A375 (cell line): ENCODE measurements at places on chromosomes 3 and 15. TPM values are rescaled to one million over a fixed set of nuclear protein-coding genes. Genes with fewer than 3 reads are reported as not detected.

Gene DCLK3
- not detected in 2 replicates for total RNA-seq

Gene SNAP23
- 70.8 and 72.3 TPM in 2 replicates for total RNA-seq

Gene ISG20
- 383 and 409 TPM in 2 replicates for total RNA-seq

Gene ANKRD63
- total RNA-seq: 0.34 and 0.37 TPM in 2 replicates

Gene CFAP100
- total RNA-seq: not detected in 2 replicates

Gene ABI3BP
- total RNA-seq: 0.98 and 2.6 TPM in 2 replicates

Gene PPP1R14D
- total RNA-seq: not detected in 2 replicates

Gene CHSY1
- total RNA-seq: 38.2 and 40.0 TPM in 2 replicates

Gene PLA2G4E
- not detected in 2 replicates for total RNA-seq

Gene COL7A1
- total RNA-seq: 14.6 and 21.1 TPM in 2 replicates

Gene HRG
- not detected in 2 replicates for total RNA-seq

Gene SNAPC5
- total RNA-seq: 61.2 and 64.7 TPM in 2 replicates

Gene IL17RD
- 2.0 TPM in 2 replicates for total RNA-seq

Gene SERPINI2
- not detected in 2 replicates for total RNA-seq

Gene TM4SF18
- 5.0 and 5.3 TPM in 2 replicates for total RNA-seq

Gene TMEM212
- total RNA-seq: 0.13 TPM in 1 of 2 replicates, not detected in the other

Gene PFKFB4
- total RNA-seq: 57.7 and 76.4 TPM in 2 replicates

Gene HHATL
- not detected in 2 replicates for total RNA-seq

Gene TMEM202
- not detected in 2 replicates for total RNA-seq

Gene RGMA
- 0.72 and 1.8 TPM in 2 replicates for total RNA-seq

Gene APOD
- total RNA-seq: 2.3 and 2.7 TPM in 2 replicates

Gene C3orf49
- not detected in 2 replicates for total RNA-seq

Gene MASP1
- total RNA-seq: not detected in 2 replicates

Gene AADACL2
- total RNA-seq: not detected in 2 replicates

Gene OR5K2
- total RNA-seq: not detected in 2 replicates

Gene RBP2
- total RNA-seq: not detected in 2 replicates

Gene NECTIN3
- total RNA-seq: 32.8 and 34.6 TPM in 2 replicates

Gene CHRFAM7A
- total RNA-seq: 2.3 and 6.8 TPM in 2 replicates

Gene LIPC
- total RNA-seq: 0.08 and 0.27 TPM in 2 replicates

Gene BCL2A1
- 4.1 and 4.7 TPM in 2 replicates for total RNA-seq

Gene PROS1
- 6.0 and 6.6 TPM in 2 replicates for total RNA-seq

Gene MKRN3
- 9.4 and 13.0 TPM in 2 replicates for total RNA-seq

Gene CHRNA7
- 0.30 and 1.7 TPM in 2 replicates for total RNA-seq

Gene FEZF2
- not detected in 2 replicates for total RNA-seq

Gene BLM
- total RNA-seq: 16.1 and 16.9 TPM in 2 replicates

Gene LARP6
- 122 and 163 TPM in 2 replicates for total RNA-seq

Gene PRKCD
- total RNA-seq: 6.9 and 7.1 TPM in 2 replicates

Gene PLSCR2
- total RNA-seq: not detected in 2 replicates

Gene TM4SF1
- total RNA-seq: 147 and 154 TPM in 2 replicates

Gene CASR
- not detected in 2 replicates for total RNA-seq

Gene MYLK
- 8.8 and 13.6 TPM in 2 replicates for total RNA-seq

Gene EOMES
- total RNA-seq: 0.11 and 0.50 TPM in 2 replicates

Gene SMCO1
- total RNA-seq: not detected in 2 replicates

Gene FBXW12
- 0.04 TPM in 1 of 2 replicates, not detected in the other for total RNA-seq

Gene TERC
- total RNA-seq: 10.9 and 21.8 TPM in 2 replicates

Gene CNTN4
- total RNA-seq: 5.1 and 5.8 TPM in 2 replicates

Gene RAD18
- total RNA-seq: 21.8 and 22.1 TPM in 2 replicates

Gene CRYGS
- 0.40 and 0.57 TPM in 2 replicates for total RNA-seq

Gene CHRM5
- not detected in 2 replicates for total RNA-seq

Gene GOLGA6L4
- 0.21 and 0.83 TPM in 2 replicates for total RNA-seq

Gene SIDT1
- total RNA-seq: not detected in 2 replicates

Gene FNDC3B
- total RNA-seq: 33.2 and 34.0 TPM in 2 replicates

Gene P2RY12
- total RNA-seq: not detected in 2 replicates

Gene LMAN1L
- 0.16 and 0.64 TPM in 2 replicates for total RNA-seq
